Activated naive CD4-positive, alpha-beta T cell treated with anti-CD3 and anti-CD28 coated beads, Interleukin-2, amount 50 U/mL, for 72 hours (primary cell): ENCODE measurements at places on chromosomes 2 and 18.

- DNase-seq = no peak
Observed at GRCh38 chr18:8745355-8746014, 40.1 kb downstream of the MTCL1 start.

DNA sequence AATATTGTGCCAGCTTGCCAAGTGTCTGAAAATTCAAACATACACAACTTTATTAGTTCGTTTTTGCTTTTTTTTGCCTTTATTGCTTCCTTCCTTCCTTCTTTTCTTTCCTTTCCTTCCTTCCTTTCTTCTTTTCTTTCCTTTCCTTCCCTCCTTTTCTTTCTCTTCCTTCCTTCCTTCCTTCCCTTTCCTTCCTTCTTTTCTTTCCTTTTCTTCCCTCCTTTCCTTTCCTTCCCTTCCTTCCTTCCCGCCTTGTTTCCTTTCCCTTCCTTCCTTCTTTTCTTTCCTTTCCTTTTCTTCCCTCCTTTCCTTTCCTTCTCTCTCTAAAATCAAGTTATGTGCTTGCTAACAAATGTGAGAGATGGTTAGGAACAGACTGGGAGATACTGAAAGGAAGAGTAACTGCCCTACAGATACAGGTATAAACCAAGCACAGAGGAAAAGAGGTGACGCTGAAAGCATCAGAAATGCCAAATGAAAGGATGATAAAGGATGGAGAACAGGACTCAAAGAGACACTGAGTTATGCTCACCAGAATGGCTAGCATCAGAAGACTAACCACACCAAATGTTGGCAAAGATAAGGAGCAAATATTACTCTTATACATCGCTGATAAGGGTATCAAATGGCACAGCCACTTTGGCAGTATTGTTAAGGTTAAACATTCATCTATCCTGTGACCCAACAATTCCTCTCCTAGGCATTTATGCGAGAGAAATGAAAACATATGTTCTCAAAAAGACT is 151.6 kb downstream of the MREG start:
- DNase-seq = no peak

DNA sequence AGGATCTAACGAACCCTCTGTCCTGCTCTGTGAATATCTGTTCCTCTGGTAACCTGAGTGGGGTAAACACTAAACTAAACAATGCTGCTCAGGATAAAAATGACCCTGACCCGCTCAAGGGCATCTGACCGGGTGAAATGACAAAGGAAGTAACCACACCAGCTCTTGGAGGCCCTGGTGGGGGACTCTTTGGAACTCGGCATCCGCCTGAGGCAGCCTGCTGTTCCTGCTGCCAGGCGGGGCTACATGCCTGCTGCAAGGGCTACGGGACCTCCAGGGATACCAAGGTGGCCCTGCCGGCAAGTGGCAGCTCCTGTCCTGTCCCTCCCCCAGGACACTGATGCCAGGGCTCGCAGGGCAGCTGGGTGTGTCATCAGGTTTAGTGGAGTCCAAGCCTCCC is 273.3 kb downstream of the HDAC4 start:
- DNase-seq = no peak

DNA sequence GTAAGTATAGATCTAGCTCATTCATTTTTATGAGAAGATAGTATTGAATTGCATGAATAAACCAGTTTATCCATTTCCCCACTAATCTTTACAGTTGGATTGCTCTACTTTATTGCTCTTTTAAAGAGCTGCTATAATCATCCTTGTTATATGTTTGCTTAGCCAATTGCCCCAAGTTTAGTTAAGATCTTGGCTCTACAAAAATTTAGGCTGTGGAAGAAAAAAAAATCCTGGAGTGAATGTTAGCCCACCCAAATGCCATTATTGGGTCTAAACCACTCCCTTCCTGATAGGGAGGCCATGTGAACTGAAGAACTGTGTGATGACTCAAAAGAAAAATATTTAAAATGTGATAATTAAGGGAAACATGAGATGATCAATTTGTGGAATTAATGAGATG is 2.9 kb downstream of the ALS2 start:
- no peak for DNase-seq

DNA sequence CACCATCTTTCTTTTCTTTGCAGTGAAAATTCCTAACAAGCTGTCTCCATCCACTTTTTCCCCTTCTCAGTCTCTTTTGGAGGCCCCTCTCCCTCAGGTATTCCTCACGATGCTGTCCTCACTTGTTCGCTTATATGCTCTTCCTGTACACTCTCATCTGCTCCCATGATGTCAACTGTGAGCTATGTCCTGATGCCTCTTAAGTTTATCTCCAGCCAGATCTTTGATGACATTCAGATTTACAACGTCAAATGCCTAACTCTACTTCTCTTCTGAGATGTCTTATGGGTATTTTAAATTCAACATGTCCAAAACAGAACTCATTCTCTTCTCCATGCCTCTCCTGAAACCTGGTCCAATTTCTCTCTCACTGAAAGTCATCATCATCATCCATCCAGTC is 55.1 kb upstream of the SERTAD2 start:
- DNase-seq = no peak

DNA sequence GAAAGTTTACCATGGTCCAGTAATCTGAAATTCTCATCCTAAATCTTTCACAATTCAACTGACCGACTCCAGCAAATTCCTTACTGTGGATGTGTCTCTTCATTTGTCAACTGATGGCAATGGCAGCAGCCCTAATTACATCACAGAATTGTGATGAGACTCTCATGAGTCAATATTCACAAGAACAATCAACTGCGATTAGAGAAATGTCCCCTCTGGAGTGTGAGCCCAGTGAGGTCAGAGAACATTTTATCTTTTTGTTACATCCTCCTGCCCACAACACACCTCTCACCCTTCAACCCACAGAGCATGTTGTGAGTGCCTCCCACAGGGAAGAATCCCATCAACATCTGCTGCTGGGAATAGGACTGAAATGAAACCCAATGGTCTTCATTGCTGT is 73.6 kb downstream of the CD226 start:
- DNase-seq = no peak

DNA sequence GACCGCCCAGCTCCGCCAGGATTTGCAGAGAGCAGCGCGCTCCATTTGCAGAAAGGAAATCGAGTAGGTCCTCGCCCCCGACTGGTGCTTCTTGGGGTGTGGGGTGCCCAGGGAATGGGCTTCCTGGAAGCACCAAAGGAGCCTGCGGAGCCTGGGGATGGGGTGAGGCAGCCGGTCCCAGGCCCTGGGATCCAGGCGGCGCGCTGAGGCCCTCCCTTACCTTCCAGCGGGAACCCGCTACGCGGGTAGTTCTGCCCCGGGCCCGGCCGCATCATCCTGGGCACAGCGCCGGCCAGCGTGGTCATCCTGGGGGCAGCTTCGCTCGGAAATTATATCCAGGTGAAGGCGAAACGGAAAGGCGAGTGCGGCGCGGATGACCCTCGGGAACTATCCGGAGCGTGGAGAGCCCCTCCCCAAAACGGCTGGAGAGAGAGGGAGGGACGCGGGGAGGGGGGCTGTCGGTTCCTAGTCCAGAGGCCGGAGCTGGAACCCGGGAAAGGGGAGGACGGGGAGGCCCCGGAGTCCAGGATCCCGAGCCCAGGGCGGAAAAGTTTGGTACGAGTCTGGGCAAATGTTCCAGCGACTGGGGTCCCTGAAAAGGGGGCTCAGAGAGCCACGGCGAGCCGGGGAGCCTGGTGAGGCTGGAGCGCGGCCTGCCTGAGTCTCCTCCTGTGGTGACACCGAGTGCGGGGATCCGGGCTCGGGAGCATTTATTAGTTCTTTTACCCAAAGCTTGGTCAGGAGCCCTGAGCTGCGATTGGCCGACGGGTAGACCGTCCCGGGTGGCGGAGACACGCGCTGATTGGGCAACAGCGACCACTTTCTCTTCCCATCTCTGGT is at the start of gene PAX3:
Gene PAX3, minus strand, starts transcription at position 688 of the 840 bp plus-strand sequence. Its CDS starts 383 bp downstream, at position 305.
- no peak for DNase-seq

GRCh38 chr2:240359695-240360094 is 75.8 kb upstream of the GPC1 start:
- no peak for DNase-seq

DNA sequence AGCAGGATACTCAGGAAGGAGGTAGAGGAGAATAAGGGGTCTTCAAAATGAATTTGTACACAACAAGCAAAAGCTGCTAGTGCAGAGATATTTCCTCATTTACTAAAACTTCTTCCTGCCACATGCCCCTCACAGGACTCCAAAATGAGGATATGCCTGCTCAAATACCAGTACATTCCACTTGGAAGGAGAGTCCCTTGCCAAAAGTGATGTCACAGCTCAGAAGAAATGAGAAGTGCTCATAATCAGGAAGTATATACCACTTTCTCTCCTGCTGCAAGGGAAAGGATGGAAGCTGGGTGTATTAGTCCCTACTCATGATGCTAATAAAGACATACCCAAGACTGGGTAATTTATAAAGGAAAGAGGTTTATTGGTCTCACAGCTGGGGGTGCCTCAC is 87.7 kb upstream of the FSHR start:
- no peak for DNase-seq

DNA sequence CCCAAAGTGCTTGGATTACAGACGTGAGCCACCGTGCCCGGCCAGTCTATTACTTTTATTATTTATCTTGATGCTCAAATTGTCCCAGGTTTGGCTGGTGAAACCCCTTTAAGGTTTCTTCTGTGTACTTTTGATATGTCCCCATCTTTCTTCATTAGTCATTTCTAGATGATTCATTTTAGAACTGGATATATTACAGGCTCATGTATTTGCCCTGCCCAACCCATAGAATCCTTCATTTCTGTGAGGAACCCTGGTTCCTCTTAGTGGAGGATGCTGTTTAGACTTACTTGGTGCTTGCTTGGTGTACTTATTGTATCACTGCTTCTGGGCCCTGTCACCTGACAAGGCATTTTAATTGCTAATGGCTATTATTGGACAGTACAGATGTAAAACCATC is 40.1 kb downstream of the KCMF1 start:
- DNase-seq = no peak

- DNase-seq = no peak
Observed at GRCh38 chr2:63434024-63435001, 154.0 kb downstream of the WDPCP start.

DNA sequence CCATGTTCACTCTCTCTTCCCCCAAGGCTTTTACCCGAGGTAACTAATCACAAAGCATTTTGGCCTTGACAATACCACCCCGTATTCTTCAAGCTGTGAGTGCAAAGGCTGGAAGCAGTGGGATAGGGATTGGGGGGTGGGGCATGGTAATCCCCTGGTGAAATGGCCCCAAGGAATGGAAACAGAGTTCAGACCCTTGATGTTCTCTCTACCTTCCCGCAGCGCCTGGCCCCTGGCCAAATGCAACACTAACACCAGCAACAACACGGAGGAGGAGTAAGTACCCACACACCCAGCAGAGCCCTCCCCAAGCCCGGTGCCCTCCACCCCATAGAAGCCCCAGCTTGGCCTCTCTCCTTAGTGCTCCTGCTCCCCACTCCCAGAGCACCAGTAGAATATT is 36.9 kb downstream of the CNGA3 start:
- no peak for DNase-seq

GRCh38 chr2:49515996-49516782 is 361.9 kb upstream of the FSHR start:
- no peak for DNase-seq

- DNase-seq = no peak
Observed at GRCh38 chr2:9178904-9179571, 27.6 kb upstream of the ASAP2 start.

- DNase-seq = no peak
Observed at GRCh38 chr2:70745276-70745825, 22.6 kb downstream of the ADD2 start.

- DNase-seq = no peak
Observed at GRCh38 chr2:33518929-33519328, 42.5 kb downstream of the RASGRP3 start.

DNA sequence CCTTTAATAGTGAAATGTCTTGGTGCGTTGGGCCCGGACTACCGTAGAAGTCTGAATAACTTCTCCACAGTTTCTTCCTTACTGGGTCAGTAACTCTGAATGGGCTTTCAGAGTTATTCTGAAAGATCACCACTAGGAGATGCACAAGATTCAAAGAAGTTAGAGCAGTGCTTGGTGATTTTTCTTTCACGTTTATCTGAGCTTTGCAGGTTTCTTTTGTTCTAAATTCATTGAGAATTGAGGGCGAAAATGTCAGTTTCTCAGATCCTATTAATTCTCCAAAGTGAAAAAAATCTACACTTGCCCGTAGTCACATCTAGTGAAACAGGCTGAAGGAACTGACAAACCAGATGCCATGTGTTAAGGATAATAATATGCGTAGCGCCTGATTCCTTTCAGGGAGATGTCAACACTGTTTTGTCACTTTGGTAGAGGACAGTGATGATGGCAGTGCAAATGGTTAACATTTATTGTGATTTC is 70.1 kb downstream of the QPCT start:
- no peak for DNase-seq
